Choroid plexus epithelial cell (primary cell): ENCODE measurements at places on chromosomes 4 and X.

DNA sequence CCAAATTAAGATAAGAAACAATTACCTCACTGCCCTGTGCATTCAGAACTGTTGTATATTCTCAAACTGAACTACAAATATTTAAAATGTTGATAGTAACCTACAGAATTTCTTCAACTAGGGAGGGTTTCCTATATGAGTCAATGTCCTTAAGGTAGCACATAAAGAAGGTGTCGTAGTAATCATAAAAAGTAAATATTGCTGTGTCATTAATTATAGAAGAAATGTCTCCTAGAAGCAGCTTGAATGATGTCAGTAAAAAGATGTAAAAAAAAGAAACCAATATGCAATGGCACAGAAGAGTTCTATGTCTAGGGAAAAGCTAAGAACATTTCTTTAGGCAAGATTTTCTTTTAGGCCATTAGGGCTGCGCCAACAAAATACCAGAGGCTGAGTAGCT lies 559.6 kb upstream of the EPHA5 start:
- DNase-seq, result no peak

DNA sequence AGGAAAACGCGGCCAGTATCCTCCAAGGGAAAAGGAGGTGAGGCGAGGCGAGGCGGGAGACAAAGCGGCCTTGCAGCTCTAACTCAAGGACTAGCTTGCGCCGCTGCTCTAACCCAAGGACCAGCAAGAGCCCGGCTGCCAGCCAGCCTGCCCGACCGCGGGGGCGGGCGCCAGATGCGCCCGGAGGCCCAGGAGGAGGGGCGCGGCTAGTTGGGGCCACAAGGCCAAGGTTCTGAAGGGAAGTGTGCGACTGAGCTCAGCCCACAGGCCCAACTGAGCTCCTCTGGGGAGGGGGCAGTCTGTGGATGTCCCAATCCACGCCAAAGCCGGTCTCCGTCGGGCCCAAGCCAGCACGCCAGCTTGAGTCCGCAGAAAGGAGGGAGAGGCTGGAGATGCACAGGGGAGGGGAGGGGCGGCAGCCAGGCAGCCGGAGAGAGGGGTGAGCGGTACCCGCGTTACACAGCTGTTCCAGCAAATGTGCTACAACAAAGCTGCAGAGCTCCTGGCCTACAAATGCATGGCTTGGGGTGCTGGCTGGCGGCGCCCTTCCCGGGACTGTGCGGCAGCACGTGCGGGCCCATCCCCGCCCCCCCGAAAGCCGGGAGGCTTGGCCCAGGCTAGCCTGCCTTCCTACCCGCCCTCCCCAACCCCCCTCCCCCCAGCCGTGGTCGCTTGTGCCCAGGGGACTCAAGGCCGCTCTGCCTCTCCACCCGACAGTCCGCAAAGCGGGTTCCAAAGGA lies 637 bp downstream of the AMER1 start:
- peak; percentile 35 for DNase-seq

GRCh38 chr4:126976850-126977632 lies 655.7 kb upstream of the INTU start:
- DNase-seq, result peak; percentile 21

- no peak for DNase-seq
Measured at GRCh38 chr4:138961129-138961528, 54.5 kb upstream of the NOCT start.

GRCh38 chr4:109576462-109576861 lies 16.4 kb downstream of the MCUB start:
- DNase-seq, result no peak

DNA sequence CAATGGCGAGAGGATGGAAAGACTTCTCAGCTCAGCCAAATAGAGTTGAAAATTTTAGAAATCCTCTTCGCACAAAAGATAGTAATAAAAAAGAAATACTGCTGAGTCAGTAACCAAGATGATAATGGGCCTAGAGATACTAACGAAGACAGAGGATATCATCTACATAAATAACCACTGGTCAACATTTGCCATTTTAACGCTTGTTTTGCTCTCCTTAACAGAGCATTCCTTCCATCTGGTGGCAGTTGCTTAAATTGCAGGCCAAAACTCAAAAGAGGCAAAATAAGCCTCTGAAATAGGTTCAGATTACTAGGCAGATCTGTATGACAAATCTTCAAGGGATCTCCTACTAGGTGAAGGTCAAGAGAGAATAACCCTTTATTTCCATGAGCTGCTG lies 51.7 kb upstream of the MCF2 start:
- peak; percentile 60 for DNase-seq

DNA sequence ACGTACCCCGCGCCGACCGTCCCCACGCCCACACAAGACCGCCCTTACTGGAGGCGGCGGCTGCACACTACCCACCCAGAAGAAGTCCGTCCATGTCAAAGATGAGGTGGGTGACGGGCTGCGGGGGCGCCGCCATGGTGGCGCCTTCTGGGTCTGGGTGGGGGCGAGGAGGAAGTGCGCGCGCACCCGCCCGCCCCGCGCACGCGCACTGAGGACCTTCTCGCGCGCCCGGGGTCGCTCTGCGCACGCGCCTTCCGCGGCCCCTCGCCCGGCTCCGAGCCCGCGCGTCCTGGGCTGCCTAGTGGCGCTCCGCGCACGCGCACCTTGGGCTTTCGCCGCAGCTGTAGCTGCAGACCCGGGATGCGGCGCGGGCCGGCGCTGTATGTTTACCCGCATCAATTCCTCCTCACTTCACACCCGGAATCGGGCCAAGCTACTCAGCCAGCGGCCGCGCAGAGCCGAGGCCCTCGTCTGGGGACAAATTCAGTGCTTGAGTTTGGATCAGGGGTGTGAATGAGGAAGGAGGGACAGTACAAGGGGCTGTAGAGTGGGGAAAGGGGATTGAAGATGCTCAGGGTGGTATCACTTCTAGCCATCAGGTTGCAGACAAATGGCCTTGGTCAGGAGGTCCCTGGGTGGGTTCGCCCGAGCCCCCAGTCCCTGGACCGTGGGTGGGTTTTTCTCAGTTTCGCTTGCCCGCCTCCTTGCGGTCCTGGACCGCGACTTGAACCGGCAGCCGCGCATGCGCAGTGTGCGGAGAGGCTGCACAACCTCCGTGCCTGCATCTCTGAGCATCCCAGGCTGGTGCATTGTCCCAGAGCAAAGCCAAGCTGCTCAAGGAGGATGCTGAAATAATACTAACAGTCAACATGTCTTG lies at the start of gene PUDP:
PUDP (minus strand) TSS at position 176 of the 877 bp plus-strand sequence; CDS start at position 136, 40 bp downstream.
- peak; percentile 80 for DNase-seq

GRCh38 chr4:6409381-6409780 lies 63.0 kb downstream of the PPP2R2C start:
- no peak for DNase-seq
